Activated T-cell treated with anti-CD3 and anti-CD28 coated beads for 1 hour (primary cell): ENCODE measurements at places on chromosomes 1 and 21.

DNA sequence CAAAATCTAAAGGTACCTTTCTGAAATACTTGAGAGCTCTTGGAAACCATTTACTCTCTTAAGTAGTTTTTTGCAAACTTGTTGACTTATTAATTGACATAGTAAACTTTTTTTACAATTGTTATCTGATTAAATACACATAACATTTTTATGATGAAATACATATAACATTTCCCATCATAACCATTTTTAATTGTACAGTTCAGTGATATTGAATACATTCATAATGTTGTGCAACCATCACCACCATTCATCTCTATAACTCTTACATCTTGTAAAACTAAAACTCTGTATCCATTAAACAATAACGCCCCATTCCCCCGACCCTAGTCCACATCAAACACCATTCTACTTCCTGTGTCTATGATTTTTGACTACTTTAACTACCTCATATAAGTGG is 95.7 kb upstream of the ZNF648 start:
- DNase-seq: no peak

DNA sequence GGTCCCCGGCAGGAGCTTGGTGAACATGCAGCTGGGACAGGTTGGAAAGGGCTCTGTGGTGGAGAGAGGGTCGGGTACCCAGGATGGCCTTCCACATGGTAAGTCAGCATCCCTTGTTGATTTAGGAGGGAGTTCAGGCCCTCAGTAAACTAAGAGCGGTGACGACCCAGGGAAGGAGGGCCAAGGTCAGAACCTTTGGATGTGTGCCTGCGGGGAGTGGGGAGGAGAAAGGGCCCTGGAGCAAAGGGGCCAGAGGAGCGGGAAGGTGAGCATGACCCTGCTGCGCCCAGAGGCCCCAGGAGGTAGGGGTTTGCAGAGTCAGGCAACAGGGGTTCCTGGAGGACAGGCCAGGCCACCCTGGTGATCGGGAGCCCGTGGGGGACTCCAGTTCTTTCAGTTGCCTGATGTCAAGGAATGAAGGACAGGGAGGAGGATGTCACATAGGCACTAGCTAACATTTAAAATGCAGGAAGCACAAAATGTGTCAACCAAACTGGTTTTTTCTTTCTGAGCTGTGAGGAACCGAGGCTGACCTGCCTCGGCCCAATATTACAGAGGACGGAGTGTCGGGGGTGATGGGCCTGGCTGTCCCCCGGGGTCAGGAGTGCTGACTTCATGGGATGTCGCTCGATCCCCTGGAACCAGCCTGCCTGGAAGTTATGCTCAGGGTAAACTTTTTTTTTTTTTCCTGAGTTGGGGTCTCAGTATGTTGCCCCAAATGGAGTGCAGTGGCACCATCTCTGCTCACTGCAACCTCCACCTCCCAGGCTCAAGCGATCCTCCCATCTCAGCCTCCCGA is 117.4 kb upstream of the SLC45A1 start:
- no peak for DNase-seq

DNA sequence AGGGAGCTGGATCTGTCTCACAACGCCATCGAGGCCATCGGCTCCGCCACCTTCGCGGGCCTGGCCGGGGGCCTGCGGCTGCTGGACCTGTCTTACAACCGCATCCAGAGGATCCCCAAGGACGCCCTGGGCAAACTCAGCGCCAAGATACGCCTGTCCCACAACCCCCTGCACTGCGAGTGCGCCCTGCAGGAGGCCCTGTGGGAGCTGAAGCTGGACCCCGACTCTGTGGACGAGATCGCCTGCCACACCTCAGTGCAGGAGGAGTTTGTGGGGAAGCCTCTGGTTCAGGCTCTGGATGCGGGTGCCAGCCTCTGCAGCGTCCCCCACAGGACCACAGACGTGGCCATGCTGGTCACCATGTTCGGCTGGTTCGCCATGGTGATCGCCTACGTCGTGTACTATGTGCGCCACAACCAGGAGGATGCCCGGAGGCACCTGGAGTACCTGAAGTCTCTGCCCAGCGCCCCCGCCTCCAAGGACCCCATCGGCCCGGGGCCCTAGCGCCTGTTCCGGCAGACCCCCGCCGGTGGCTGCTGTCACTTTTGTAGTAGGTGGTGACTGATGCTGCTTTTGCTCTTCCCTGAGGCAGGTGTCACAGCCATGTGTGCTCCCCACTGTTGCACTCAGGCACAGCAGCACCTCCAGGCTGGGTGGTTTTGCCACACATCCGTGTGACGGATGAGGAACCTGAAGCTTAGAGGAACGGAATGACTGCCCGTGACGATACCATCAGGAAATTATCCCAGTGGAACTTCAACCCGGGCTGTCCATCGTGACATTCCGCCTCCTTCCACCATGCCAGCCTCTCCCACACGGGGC is 1.8 kb downstream of the LRRC3 start:
- DNase-seq: no peak

GRCh38 chr1:178976541-178976940 is 49.2 kb upstream of the FAM20B start:
- DNase-seq: no peak

DNA sequence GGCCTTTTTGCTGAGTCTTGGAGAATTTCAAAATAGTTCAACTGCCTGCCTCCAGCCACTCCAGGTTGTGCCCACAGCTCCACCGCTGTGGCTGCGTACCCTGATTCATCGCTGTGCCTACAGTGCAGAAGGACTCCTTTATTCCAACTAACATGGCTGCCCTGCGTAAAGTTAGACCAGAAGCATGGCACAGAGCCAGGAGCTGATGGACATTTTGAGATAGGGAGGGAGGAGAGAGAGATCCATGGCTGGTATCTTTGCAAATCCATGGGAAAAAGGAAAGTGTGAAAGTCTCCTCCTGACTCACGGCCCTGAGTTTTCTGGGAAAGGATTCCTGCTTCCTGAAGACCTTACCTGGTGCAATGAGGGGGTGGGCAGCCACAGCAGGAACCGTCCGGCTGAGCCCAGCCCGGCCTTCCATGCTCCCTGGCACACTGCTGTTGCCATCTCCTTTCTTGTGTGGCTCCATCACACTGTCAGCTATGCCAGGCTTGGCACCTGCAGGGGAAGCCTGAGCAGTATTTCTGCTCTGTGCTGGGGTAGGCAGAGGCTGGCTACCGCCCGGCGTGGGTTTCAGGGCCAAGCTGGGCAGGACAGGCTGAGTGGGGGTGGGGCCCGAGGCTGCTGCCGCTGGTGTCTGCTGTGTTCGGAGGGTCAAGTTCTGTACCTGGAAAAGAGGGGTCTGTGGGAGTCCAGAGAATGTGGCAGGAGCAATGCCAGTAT is 46.0 kb upstream of the A3GALT2 start:
- no peak for DNase-seq

DNA sequence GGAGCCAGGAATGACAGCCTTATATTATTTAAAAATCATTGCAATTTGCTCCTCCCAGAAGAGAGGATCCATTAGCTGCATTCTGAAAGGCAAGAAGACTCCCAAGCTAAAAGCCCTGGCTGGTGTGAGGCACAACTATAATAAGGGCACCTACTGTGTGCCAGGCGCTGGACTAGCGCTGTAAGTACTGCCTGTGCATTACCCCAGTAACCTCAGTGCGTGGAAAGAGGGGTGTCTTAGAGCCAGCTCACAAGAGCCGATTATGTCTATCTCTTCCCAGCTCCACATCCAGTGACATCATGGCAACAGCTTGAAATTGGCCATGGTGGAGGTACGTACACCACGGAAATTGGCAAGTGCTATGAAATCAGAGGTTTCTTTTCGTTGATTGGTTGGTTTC is 141.7 kb upstream of the IRF2BP2 start:
- DNase-seq: no peak

DNA sequence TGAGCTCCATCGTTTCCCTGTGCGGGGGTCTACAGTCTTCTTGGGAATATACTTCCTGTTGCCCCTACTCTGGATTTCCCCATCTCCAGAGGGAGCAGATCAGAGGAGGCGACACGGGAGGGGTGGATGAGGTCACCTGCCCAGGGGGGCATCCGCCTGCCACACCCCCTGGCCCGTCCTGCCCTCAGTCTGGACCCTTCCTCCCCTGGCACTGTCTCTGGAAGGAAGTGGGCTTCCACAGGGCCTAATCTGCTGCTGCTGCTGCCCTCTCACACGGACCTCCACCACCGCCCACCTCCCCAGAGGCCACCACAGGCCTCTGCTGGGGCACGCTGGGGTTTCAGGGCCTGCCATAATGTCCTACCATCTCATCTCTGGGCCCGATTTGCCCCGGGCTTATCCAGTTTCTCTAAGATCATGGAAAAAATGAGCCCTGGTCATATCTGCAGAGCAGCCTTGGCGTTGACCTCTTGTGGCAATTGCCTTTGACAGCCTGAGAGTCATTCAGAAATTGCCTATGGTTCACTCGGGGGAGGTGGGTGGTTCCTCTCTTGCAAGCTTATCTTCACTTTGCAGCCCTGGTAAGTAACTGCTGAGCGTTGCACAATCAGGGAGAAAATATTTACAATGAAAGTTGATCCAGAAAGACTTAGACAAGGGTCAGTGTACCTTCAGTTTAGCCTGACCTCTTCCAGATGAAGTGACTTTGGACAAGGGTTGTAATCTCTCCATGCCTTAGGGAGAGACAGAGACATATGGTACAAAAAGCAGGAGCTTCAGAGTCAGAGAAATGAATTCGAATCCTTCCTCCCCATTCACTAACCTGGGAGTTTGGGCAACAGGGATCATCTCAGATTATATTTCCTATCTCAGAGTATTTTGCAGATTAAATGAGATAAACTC is 252.4 kb downstream of the TOMM20 start:
- DNase-seq: no peak

- DNase-seq: no peak
These were observed 50.8 kb downstream of the PAX7 start for GRCh38 chr1:18681423-18681835.

DNA sequence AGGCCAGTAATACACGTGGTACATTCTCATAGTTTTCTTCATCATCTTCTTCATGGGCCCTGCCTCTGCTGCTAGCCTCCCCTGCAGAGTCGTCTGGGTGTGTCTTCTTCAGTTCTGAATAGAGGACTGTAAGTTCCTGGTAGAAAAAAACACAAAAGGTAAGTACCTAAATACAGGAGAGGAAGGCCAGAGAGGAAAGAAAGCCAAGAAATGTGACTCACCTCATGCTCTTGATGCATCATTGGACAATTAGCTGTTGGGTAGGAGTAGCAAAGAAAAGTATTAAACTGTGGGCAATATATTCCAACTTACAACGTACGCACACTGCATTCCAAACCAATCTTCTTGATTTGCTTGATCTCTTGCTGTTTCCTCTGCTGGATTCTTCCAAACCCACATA is 21.8 kb downstream of the FCRL3 start:
- no peak for DNase-seq

DNA sequence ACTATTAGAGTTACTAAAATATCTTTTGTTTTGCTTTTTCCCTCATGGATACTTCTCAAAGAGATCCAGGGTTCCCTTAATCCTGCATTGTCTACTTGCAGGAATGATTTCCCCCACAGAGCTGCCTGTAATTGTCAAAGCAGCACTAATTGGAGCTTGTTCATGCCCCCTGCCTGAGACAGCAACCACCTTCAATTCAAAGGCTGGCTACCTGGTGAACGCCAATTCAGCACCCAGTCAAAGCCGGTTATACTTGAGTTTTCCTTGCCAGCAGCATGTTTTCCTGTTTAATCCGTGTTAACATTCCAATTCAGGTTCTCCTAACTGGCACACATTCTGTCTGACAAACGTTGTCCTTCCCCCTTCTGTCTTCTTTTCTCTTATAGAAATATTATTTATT is 382.9 kb downstream of the NTNG1 start:
- DNase-seq: no peak

- no peak for DNase-seq
These were observed 61.3 kb downstream of the SLC66A1 start for GRCh38 chr1:19373211-19374082.

DNA sequence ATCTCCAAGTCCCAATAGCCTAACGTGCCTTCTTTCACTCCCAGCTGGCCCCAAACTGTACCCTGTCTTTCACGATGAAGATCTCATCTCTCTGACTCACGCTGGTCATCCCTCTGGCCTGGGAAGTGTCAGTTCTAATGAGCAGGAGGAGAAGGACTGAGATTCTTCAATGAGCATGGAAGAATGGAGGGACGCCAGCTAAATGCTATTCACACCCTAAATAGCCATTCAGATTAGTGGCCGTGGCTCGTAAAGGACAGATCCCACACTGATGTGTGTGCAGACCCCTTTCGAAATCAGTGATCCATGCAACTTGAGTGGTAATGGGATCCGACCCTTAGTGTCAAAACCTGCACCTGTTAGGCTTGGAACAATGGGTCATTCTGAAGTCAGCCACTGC is 75.9 kb upstream of the SMYD2 start:
- no peak for DNase-seq

DNA sequence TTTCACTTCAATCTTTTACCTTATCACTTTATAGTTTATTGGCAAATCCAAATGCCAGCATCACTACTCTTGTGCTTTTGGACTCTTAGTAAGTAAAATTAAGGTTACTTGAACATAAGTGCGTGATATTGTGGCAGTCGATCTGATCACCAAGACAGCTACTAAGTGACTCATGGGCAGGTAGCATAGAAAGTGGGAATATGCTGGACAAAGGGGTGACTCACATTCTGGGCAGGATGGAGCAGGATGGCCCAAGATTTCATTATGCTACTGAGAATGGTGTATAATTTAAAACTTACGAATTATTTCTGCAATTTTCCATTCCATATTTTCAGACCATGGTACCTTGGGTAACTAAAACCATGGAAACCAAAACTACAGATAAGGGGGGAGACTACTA is 120.2 kb downstream of the ROR1 start:
- no peak for DNase-seq

DNA sequence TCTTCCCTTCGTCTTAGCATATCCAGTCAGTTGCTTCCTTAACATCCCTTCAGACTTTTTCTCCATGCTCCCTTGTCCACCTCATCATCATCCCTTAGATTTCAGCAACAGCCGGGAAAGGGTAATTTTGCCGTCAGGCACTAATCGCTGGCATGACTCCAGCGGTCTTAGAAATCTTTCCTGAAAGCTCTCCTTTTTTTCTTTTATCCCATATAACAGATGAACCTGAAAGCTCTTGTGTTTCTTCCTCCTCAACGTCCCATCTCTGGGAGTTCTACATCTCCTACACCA is 10.4 kb upstream of the BOLA1 start:
- no peak for DNase-seq

GRCh38 chr1:26730695-26731094 is 34.9 kb downstream of the ARID1A start:
- DNase-seq: no peak

- DNase-seq: no peak
These were observed 12.3 kb upstream of the SLC30A10 start for GRCh38 chr1:219940707-219941106.
